Activated effector memory CD4-positive, alpha-beta T cell treated with Interleukin-2 at 50 U/mL for 16 hours (primary cell): ENCODE measurements at places on chromosomes 12 and 14.

- DNase-seq, result no peak
Observed at GRCh38 chr12:64102339-64102738, 119.8 kb downstream of the KICS2 start.

GRCh38 chr12:105961821-105962671 is 176.7 kb downstream of the NUAK1 start:
- DNase-seq, result no peak

GRCh38 chr14:96602186-96602585 is 100.0 kb downstream of the PAPOLA start:
- DNase-seq, result no peak

GRCh38 chr12:120290609-120291305 is 946 bp downstream of the RNU4-2 start:
- no peak for DNase-seq

DNA sequence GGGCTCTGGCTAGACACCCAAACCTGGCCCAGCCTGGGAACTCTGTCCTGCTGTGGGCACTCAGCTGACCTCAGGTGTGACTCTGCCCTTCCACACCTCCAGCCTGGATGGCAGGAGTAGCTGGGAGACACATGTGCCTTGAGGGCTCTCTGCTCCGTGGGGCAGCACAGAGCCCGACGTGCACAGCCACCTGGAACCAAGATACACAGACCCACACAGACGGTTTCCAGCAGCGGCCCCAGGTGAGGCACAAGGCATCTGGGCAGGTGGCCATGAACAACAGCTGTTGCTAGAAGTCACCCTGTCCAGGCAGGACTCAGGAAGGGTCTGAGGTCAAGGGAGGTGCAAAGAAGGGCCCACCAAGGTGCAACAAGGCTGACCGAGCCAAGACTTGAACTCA is 5.9 kb downstream of the DEGS2 start:
- no peak for DNase-seq

- DNase-seq, result no peak
Observed at GRCh38 chr12:69108037-69108436, 131.3 kb upstream of the CPSF6 start.

GRCh38 chr14:34633742-34634141 is 3.8 kb upstream of the SNX6 start:
- DNase-seq, result no peak

- DNase-seq, result no peak
Observed at GRCh38 chr12:59007620-59008019, 87.3 kb upstream of the LRIG3 start.

DNA sequence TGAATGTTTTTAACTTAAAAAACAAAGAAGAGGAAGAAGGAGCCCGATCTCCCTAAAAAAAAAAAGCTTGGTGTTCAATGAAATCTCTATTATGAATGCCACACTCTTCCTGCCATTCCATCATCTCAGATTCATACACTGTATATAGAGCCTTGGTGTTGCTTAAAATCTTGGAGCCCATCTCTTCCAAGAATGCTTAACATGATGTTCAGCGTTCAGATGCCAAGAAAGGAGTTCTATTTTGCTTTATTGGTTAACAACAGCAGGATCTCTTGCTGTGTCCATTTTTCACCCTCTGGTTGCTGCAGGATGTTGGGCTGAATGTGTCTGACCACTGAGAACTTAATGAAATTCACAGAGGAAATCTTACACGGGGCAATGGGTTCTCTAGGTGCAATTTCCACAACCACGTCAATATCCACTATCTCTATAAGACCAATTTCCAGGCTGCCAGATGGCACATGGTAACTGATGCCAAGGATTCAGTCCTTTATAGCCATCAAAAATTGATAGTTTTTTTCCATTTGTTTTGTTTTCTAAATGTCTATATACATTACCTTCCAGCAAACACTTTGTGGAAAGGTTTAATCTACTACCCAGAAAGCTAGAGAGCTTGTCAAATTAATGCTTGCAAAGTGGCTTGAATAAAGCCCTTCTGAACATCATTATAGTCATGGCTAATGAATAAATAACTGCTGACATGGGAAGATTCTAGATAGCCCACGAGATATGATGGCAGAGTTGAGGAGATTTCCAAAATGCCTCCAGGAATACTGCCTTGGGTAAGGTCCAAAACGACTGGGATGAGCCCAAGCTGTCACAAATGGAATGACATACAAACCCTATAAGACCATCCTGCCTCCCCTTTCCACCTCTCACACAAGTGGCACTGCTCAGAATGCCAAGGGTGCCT is 26.5 kb downstream of the RERG start:
- no peak for DNase-seq

- no peak for DNase-seq
Observed at GRCh38 chr12:75870878-75871277, 160.7 kb downstream of the PHLDA1 start.

DNA sequence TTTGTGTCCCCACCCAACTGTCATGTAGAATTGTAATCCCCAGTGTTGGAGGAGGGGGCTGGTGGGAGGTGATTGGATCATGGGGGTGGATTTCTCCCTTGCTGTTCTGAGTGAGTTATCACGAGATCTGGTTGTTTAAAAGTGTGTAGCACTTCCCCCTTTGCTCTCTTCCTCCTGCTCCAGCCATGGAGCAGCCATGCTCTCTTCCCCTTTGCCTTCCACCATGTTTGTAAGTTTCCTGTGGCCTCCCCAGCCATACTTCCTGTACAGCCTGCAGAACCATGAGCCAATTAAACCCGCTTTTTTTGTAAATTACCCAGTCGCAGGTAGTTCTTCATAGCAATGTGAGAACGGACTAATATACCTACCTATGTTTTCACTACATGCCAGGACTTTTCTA is 2.6 kb upstream of the POC1B start:
- no peak for DNase-seq

DNA sequence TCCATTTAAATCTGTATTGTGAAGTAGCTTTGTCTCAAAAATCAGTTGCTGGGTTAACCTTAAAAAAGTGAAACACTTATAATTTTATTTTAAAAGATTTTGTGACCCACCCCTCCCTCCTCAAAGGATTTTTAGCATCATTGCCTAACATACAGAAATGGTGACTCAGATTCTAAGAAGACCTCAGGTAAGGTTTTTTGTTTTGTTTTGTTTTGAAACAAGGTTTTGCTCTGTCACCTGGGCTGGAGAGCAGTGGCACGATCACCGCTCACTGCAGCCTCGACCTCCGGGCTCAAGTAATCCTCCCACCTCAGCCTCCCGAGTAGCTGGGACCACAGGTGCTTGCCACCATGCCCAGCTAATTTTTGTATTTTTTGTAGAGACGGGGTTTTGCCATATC is 74.2 kb downstream of the GNS start:
- no peak for DNase-seq

DNA sequence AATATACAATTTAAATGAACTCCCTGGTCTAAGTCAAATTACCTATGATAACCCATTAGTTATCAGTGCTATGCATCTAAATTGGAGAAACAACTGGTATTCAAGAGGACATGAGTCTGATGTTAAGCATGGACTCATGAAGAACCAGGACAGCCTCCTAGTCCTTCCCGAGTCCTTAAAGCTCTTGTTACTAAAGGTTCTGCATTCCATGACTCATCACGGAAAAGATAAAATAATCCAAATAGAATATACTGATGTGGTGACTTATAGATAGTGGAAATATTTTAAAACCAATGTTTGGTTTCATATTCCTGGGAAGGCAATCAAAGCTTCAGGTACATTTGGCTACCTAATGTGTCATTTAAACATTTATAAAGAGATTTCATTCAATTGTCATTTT is 117.2 kb upstream of the PMCH start:
- no peak for DNase-seq

DNA sequence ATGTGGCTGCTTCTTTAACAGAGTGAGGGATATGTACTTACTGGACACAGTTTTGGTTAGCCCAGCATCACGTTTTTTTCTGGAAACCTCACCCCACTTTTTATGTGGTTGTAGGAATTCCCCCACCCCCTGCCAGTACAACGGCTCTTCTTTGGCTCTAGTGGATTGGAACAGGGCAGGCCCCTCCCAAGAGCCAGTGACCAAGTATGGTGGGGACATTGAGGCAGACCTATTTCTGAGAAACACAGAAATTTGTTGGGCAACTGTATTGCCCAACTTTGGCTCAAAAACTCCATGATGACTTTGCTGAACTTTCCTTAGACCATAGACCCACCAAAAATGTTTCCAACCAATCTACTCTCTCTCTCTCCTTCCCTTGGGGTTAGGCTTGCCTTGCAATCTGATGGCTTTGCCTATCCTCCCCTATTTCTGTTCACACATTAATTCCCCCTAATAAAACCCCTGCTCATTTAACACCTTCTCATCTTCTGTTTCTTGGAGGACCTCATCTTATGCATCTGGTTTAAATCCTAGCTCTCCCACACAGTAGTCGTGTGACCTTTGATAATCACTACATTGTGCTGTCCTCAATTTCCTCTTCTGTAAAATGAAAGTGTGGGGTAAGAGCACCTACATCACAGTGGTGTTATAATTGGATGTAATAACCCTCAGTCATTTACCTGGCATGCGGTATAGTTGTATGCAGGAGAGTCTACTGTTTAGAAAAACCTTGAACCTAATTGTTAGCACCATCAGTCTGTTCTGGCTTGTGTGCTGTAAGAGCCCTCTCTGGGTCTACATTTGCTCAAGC is 71.7 kb downstream of the IGF1 start:
- DNase-seq, result no peak

DNA sequence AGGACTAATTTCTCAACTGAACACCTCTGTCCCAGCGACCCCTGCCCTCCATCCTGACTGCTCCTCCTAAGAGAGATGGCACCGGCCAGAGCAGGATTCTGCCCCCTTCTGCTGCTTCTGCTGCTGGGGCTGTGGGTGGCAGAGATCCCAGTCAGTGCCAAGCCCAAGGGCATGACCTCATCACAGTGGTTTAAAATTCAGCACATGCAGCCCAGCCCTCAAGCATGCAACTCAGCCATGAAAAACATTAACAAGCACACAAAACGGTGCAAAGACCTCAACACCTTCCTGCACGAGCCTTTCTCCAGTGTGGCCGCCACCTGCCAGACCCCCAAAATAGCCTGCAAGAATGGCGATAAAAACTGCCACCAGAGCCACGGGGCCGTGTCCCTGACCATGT is 756 bp downstream of the RNASE7 start:
- no peak for DNase-seq

DNA sequence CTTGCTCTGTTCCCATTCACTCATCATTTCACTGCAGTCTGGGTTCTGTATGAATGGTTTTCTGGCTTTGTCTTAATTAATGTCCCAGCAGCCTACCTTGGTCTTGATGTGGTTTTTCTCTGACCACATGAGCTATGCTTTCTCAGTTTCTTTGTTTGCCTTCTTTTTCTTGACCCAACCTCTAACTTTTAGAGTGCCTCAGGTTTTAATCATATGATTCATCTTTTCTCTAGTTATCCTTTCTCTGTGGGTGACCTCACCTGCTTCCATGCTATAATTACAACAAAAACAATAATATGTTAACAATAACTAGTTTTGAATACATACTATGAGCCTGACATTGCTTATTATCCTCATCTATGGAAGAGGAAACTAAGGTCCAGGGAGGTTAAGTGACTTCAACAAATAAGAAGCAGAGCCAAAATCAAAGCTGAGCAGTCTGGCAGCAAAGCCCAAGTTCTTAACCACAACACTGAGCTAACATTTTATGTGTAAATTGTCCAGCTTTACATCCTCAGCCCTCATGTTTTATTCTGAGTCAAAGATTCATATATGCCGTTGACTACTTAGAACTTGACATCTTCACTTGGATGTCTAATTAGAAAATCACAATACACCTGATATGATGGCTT is 4.7 kb upstream of the EPYC start:
- no peak for DNase-seq

- no peak for DNase-seq
Observed at GRCh38 chr12:30969006-30969405, 42.5 kb downstream of the TSPAN11 start.

DNA sequence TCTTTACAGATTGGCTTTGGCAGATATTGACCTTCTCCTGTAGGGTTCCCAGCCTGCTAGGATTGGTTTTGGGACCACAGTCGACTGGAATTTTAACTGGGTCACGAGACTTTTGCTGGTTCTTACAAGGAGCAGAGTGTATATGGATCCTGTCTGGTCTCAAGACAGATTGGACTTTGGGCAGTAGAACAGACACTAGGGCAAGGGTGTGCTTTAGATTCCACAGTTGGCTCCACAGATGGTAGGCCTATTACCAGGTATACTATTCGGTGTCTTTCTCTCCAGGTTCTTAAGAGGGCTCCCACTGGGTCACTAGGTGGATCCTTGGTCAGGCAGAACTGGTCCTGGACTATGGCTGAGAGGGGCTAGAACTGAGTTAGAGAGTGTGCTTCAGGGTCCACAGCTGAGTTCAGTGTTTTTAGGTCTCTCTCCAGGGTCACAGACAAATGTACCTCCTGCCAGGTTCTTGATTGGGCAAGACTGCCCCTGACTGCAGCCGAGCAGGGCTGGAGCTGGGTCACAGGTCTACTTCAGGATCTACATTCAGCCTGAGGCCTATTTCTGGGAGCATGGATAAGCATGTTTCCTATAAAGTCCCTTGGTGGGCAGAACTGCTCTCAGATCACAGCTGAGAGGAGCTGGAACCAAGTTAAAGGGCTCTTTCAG is 460.2 kb downstream of the TMEM117 start:
- DNase-seq, result no peak

DNA sequence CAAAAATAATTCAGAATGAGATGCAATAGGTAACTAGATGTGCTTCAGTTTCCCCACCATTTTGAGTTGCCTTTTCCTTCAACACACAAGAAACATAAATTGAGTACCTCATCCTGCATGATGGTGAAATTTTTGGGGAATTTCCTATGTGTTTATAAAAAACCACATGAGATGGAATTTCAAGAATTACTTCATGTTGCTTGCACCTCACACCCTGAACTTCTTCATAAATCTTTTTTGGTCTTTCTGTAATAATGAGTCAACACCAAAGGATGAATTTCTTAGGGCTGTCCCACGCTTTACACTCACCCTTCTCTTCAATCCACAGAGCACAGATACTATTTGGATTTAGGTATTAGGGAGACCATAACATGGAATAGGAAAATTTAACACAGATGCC is 22.6 kb upstream of the LUM start:
- DNase-seq, result no peak

DNA sequence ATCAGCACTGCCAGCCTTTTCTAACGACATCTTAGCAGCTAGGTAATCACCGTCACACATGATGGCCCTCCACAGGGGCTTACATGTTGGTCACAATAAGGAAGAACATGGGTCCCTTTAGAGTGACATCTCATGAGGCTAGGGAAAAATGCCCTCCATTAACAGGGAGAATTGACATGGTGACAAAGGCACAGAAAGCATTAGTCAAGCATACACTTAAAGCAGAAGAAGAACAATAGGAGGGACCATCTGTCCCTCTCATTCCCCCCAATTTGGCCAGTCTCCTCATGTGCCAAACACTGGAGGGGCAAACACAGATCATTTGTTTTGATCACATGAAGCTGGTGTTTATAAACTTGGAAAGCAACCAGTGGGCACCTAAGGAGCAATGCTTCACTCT is 78.0 kb downstream of the GRIP1 start:
- DNase-seq, result no peak
